Stimulated activated CD4-positive, alpha-beta T cell treated with anti-CD3 and anti-CD28 coated beads, Interleukin-15, amount 100 ng/mL, for 1 hour (primary cell): ENCODE measurements at places on chromosomes 13 and 19.

DNA sequence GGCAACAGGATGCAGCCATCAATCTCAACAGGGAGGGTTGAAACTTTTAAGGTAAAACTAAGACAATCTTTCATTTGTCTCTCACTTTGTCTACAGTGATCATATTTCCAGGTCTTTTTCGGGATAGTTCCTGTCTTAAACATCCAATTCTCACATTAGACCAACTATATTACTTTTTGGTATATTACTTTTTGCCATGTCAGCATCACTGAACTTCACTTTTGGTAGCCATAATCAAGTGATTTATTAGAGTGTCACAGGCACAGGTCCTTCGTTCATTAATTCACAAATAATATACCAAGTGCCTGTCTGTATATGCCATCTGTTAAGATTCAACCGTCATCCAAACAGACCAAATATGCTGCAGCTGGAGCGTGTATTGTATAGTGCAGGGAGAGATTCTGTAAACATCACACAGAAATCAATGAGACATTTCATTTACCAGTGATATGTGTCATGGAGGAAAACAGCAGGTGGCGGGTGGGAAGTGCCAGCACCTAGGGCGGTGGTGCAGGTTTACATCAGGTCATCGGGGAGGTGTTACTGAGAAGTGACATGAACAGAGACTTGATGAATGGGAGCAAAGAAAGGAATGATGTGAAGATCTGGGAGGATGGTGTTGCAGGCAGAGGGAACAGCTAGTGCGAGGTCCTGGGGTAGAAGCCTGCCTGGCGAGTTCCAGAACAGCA lies 24.9 kb downstream of the ARHGEF7 start:
- no peak for DNase-seq

DNA sequence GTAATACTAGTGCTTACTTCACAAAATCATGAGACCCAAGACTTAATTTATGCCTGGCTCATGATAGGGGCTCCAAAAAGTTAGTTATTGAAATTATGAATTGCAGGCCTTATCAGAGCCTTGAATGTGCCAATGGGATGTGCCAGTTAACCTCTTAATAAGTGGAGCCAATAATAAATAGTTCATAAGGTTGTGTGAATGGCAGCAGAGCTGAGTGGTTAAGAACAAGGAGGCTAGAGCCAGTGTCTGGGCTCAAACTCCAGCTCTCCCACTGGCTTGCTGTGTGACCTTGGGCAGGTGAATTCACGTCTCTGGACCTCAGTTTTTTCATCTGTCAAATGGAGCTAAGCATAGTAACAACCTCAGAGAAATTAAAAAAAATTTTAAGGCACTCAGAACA lies 133.7 kb downstream of the IER2 start:
- no peak for DNase-seq

- no peak for DNase-seq
Measured at GRCh38 chr13:97261254-97262005, 39.3 kb downstream of the MBNL2 start.

DNA sequence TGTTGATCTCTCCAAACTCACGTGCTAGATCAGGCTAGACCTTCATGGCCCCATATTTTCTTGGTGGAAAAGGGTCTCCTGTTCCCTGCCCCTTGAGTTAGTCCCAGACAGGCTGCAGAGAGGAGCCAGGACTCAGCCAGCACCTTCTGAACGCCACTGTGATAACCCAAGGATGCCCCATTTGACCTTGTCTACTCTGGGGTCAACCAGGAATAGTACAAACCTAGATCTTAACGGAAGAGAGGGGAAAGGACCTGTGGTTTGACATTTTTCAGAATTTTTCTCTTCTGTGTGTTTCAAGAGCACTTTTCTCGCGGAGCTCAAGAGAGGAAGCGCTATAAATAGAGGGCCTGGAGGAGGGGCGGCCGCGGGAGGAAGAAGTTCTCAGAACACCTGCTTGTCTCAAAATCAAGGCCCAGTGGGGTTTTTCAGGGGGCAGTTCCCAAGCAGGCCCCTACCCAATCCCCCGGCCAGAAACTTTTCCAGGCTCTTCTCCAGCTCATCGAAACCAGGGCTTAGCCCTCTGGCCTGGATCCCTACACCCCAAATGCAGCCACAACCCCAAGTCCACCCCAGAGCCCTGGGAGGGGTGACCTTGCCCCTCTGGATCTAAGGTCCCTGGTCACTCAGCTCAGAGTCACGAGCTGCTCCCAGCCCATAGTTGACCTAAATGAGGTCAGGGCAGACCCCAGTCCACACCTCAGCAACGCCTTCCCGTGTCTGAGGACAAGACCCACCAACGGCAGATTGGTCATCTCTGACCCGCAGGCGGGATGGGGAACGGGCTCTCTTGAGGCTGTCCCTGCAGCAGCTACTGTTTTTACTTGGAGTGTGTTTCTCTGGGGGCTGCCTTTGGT lies 75.6 kb upstream of the TM9SF2 start:
- DNase-seq: no peak
